Hypothalamus (tissue), 51 donors: ENCODE measurements at places on chromosomes 2 and 18.

DNA sequence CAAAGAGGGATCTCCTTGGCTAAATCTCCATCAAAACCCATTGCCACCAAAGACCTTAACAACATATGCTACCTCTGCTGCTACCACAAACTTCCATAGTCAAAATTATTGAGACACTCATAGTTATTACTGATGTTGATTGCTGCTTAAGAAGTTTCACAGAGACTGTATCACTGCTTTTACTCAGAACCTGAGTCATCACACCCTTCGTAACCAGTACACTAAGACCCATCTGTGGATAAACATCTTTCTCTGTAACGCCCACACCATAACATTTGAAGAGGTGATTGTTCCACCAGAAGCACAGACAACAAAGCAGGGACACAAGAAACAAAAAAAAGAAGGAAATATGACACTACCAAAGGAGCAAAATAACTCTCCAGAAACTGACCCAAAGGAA, 1563.1 kb downstream of the LRP1B start:
- DNase-seq: no peak

DNA sequence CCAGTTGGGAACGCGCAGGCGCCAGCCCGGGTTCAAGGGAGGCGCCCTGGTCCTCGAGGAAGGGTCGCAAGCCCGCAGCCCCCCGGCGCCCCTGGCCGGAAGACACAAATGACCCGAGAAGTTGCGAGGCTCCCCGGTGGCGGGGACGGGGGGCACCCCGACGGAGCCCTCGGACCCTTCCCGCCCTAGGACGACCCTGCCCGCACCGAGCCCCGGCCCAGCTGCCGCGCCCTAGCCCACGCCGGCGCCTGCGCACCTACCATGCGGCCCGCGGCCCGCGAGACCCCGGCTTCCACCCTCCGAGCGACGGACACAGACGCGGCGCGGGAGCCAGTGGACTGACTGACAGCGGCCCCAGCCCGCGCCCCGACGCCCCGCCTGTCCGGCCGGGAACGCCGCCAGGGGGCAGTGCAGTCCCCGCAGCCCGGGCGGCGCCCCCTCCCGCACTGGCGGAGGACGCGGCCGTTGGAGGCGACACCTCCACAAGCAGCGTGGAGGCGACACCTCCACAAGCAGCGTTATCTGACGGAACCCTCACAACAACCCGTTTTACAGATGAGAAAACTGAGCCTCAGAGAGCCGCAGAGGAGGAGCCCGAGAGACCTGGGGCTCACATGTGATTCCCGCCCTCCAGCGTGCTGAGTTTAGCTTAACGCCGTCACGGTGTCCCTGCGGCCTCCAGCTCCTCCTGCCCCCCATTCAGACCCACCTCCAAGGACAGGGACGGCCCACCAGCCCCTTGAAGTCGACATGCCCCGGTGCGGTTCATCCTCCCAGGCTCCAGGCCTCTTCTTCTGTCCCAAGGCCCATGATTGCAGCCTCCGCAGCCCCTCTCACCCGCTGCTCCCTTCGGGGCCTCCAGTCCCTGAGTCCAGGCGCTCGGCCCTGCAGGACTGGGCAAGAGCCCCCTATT, at the start of gene NMUR1:
Gene NMUR1 (minus strand): TSS at position 347 of the 913 bp plus-strand sequence. CDS start 84 bp downstream, at position 263.
- no peak for DNase-seq

GRCh38 chr18:52730972-52731619, 391.1 kb downstream of the DCC start:
- no peak for DNase-seq

DNA sequence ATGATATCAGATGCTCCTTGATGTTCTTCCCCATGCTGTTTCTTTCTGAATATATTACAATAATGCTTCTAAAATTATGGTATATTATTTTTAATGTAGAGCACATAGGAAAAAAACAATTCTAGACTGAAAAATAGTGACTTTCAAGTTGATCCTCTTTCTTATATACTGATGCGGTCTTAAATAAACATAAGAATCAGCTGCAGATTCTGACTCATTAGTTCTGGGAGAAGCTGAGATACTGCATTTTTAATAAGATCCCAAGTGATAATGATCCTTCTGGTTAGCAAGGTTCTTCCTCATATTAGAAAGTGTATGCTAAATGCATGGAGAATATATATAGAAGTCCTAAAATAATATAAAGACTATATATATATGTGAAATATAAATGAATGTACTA, 124.9 kb downstream of the XIRP2 start:
- DNase-seq: no peak

- DNase-seq: no peak
Observed at GRCh38 chr2:146652311-146652710, 1192.5 kb upstream of the ACVR2A start.

DNA sequence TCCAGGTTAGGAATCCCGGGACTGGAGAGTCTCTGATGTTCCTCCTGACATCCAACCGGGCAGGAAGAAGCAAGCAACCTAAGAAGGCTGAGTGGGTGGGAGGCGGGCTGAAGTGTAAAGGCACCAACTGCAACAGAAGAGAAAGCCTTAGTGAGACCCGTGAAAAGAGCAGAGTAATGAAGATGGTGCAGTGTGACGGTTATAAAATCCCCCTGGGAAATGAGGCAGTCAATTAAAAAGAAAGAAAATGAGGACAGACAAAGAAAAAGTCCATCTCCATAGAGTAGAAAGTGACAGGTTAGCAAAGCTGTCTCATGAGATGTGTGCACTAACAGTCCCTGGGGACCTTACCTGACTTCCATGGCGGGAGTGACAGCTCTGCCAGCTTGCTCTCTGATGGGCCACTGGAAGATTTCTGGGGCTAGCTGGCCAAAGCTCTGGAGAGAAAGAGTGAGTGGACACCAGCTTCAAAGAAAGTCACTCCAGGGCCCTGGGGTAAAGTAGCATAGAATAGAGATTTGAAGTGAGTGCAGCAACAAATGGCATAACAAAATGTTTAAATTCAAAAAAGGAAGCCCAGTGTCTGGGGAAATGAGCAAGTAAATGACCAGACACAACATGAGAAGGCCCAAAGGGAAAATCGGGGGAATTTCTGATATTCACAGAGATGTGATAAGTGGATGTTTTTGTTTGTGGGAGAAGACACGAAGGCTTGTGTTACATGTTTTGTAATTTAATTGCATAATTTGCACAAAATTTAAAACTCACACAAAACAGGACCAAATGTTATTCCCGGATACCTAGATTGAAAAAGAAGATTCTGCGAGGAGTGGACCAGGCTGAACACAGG, 44.1 kb upstream of the IGFBP2 start:
- no peak for DNase-seq

DNA sequence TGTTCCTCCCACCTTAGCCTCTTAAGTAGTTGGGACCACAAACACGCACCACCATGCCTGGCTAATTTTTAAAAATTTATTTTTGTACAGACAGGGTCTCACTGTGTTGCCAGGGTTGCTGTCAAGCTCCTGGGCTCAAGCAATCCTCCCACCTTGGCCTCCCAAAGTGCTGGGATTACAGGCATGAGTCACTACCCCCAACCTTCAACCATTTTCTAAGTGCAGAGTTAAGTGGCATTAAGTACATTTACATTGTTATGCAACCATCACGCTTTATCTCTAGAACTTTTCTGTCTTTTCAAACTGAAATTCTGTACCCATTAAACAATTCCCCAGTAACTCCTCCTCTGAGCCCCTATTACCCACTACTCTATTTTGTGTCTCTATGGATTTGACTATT, 45.9 kb upstream of the AFF3 start:
- no peak for DNase-seq

- no peak for DNase-seq
Observed at GRCh38 chr18:26421503-26421902, 126.8 kb downstream of the KCTD1 start.

DNA sequence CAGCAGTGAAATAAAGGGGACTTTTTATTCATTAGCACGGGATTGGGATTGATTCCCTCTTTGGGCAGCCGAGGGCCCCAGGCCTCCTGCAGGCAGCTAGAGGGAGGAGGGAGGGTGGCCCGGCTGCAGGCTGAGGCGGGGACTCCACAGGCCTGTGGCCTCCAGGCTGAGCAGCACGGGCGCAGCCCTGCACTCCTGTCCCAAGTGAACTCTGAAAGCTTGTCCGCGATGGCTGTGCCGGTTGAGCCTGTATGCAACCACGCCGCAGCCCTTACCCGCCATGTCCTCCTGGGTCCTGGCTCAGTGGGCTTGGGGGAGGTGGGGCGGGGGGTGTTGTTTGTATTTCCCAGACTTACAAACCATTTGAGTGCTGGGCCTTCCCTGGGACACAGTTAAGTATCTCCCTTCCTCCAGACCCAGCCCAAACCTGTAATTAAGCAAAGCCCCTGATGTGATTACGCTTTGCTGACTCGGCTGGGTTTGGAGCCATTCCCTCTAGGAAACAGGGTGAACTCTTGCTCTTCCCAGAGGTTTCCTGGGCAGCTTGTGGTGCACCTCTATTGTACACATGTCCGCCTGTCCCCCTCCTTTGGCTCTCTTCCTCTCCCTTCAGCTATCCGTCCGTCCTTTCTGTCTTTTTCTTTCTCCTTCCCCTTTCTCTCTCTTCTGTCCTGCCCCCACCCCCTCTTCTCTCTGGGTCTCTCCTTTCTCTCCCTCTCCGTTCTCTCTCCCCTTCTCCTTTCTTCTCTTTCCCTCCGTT, 5.3 kb downstream of the GLI2 start:
- DNase-seq: no peak

DNA sequence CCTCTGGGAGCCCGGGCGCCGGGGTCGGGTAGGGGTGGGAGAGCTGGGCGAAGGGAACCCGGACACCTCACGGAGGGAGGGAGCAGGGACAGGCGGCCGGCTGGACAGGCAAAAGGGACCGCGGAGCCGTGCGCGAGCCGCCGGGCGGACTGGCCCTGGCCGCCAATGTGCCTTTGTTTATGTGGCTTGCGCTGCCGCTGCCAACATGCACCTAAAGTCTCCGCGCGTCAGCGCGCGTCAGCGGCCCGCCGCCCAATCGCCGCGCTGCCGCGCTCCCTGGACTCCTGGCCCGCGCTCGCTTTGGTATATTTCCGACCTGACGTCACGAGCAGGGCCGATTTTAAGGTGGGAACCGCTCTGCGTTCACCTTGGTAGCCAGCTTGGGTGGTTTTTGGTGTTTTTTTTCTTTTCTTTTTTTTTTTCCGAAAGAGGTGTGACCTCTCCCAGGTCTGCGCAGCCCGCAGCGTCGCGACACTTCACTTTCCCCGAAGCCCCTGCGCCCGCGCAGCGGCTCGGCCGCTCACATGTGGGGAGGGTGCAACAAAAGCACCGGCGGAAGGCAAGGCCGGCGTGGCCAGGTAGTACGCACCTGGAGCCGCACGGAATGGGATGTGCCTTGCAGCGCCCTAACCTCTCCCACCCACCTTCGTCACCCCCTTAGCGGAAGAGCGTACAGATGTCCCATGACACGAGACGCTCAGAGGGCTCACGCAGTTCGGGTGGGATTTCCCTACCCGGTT, at the start of gene NR4A2:
Gene NR4A2 (minus strand): TSS at position 188 of the 740 bp plus-strand sequence. CDS start 2,535 bp downstream, outside the sequence.
- DNase-seq: peak; percentile 92

DNA sequence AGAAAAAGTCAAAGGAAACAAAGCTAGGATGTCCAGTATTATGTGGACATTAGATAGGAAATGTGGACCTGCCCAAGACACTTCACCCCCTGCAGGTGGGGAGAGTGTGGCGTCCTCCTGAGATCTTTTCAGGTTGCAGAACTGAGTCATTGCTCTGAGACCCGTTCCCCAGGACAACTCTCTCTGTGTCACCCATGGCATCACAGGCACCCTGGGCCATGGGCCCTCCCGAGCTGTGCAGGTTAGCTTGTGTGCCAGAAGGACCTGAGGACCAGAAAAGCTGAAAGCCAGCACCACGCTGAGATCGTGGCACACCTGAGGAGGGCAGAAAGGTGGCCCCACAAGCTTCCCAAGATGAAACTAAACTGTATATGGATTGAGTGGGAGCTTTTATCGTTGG, 229.5 kb downstream of the AGAP1 start:
- no peak for DNase-seq

- DNase-seq: no peak
Observed at GRCh38 chr2:70116936-70117552, 29.8 kb downstream of the PCBP1 start.

GRCh38 chr18:46407486-46408166, 249.4 kb downstream of the LOXHD1 start:
- no peak for DNase-seq

DNA sequence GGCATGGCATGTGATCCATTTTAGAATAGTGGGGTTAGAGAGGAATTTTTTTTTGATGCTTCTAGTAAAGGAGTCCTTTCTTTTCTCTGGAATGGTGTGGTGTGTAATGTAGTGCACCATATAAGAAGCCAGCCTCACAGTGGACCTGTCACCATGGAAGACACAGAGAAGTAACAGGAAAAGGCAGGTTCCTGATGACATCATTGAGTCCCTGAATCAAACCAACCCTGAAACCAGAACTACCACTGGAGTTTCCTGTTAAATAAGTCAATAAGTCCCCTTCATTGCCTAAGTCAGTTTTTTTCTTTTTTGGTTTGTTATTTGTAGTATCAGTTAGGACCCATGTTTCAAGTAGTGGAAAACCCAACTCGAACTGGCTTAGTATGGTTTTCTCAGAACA, 11.9 kb downstream of the ADCYAP1 start:
- no peak for DNase-seq

DNA sequence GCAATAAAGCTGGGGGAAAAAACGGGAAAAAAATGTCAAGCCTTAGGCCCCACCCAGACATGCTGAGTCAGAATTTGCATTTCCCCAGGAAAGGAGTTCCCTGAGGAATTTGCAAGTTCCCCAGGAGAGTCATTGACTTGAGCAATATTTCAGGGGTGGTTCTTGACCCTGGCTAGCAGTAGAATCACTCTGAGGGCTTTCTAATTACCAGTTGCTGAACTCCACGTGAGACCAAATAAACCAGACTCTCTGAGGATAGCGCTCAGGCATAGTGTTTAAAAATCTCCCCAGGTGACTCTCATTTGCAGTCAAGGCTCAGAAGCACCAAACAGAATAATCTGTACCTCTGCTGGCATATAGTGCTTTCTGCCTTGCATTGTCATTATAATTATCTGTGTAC, 48.7 kb downstream of the C1QL2 start:
- no peak for DNase-seq

GRCh38 chr2:133569286-133569830, 1.1 kb upstream of the NCKAP5 start:
- no peak for DNase-seq

DNA sequence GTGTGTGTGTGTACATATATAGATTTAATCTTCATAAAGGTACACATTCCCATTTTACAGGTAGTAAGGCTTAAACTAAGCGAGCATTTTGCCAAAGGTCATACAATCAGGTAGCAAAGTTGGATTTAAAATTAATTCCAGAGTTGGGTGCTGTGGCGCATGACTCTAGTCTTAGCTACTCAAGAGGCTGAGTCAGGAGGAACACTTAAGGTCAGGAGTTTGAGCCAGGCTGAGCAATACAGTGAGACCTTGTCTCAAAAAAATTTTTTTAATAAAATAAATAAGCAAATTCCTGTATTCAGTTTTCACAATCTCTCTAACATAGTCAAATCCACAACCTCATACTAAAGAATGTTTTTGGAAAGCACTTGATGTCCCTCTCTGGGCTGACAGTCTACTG, 111.5 kb upstream of the LDLRAD4 start:
- DNase-seq: no peak

GRCh38 chr2:237465515-237466148, 21.4 kb upstream of the MLPH start:
- DNase-seq: no peak
